Cortex of kidney (tissue), 1 donor: ENCODE measurements at places on chromosomes 2 and 18.

GRCh38 chr2:234550056-234550455, 53.2 kb upstream of the ARL4C start:
- DNase-seq = no peak

- no peak for DNase-seq
These were observed 339.9 kb upstream of the NCKAP5 start for GRCh38 chr2:133908171-133908570.

- no peak for DNase-seq
These were observed 58.3 kb downstream of the SEPTIN10 start for GRCh38 chr2:109555346-109555900.

DNA sequence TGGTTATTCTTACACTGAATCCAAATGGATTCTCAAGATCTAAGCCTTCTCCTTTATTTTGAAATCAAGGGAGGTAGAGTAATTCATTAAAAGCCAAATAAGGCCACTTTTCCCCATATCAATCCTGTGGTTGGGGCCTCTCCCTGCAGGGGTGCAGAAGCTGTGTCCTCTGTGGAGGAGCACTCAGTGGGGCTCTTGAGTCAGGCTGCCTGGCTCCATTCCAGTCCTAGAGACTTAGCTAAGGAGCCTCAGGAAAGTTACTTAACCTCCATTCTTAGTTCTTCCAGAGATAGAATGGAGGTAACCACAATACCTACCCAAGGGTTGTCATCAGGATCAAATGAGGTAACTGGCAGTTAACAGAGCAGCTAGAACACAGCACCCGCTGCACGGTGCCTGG, 564.3 kb downstream of the CMPK2 start:
- no peak for DNase-seq

DNA sequence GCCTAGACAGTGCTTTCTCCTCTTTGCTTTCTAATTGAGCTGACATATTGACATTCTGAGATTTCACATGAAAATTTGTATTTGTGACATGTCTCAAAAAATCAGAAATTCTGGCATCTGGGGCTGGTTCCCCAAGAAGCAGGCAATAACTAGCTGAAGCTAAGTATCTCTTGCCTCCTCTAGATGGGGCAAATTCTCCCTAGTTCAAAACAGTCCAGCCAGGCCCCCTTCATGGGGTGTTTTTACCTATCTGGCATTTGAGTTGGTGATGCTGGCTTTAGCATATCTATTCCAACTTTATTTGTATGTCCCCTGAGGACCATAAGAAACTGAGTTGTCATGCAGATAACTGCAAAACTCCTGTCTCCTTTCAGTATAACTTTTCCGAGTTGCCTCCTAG, 39.9 kb downstream of the ARHGAP15 start:
- DNase-seq = no peak
